ENCODE measurements at places on chromosomes 6 and 20. TPM values are rescaled to one million over a fixed set of nuclear protein-coding genes. Genes with fewer than 3 reads are reported as not detected.

DNA sequence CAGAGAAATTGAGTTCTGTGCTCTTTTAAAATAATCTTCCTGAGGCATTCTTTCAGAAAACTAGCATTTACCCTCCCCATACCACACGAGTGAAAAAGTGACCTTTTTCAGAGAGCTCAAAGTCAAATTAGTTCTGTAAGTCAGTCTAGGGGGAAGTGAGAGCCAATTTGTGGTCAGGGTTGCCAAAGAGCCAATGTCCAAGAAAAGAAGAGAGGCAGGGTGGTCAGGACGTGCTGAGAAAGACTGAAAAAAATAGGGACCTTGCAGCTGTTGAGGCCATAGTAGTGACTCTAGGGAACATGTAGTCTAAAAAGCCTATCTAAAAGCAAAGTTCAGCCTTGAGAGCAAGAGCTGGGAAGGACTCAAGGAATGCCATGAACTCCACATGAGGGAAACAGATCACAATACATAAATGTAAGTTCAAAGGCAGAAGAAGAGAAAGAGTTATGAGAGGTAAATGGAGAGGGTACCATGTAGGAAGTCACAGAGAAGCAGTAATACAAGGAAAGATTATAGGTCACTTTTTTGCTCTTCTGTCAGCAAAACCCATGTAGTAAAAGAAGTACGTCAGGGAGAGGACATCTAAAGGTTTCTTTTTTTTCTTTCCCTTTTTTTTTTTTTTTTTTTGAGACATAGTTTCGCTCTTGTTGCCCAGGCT lies 565.1 kb upstream of the FLRT3 start:
- no peak for DNase-seq

DNA sequence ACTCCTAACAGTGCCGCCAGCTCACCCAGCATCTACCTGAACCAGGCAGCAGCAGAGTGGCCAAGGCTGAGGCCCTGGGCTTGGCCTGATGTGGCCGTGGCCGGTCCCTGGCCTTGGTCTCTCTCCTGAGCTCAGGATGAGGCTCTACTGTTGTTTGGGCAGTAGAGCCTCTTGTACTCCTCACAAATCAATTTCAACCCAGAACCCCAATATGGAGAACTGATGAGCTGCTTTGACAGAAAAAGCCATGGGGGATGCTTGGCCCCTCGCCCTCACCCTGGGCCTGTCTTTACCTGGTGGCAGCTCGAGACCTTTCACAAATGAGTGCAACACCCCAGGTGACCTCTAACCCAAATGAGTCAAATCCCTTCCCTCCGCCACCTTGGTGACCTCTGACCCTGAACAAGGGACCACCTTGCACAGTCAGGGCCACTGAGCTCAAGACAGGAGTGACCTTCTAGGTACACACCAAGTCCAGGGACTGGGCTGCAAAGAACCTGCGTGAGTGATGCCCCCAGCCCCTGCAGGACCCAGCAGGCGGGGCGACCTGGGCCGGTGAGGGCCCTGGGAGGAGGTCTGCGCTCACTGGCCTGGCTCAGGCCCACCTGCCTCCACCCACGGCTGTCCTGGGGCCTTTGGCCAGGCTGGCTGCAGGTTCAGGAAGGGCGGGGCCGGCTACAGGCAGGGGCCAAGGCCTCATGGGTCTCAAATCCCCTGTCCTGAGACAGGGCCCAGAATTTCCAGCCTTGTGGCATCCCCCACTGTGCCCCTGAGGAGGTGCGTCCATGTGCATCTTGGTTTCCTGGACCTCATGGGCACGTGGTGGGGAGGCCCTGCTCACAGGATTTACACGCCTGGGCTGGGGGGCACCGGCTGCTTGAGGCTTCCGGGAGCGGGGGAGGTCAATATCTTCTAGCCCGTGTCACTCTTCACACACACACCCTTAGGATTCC lies 30.2 kb downstream of the PSMG4 start:
- DNase-seq = no peak

- DNase-seq = no peak
Observed at GRCh38 chr6:72704979-72705378, 83.1 kb downstream of the KCNQ5 start.

MYO6 gene
- polyA plus RNA-seq = 104 TPM

- no peak for DNase-seq
Observed at GRCh38 chr6:140567466-140567865, 1193.0 kb upstream of the CITED2 start.

DNA sequence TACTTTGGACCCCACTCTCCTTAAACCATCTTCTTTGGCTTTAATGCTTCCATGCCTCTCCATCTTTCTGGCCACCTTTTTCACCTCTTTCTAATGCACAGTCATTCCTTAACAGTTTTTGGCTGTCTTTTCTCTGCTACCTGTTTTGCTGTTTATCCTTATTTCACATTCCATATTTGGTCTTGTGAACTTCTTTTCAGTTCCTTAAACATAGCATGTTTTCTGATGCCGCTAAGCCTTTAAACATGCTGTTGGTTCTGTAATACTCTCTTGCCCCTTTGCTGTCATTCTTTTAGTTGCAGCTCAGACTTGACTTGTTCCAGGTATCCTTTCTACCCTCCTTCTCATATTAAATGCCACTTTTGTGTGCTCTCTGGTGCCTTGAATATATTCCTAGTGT lies 35.8 kb downstream of the TOP1 start:
- no peak for DNase-seq

DNA sequence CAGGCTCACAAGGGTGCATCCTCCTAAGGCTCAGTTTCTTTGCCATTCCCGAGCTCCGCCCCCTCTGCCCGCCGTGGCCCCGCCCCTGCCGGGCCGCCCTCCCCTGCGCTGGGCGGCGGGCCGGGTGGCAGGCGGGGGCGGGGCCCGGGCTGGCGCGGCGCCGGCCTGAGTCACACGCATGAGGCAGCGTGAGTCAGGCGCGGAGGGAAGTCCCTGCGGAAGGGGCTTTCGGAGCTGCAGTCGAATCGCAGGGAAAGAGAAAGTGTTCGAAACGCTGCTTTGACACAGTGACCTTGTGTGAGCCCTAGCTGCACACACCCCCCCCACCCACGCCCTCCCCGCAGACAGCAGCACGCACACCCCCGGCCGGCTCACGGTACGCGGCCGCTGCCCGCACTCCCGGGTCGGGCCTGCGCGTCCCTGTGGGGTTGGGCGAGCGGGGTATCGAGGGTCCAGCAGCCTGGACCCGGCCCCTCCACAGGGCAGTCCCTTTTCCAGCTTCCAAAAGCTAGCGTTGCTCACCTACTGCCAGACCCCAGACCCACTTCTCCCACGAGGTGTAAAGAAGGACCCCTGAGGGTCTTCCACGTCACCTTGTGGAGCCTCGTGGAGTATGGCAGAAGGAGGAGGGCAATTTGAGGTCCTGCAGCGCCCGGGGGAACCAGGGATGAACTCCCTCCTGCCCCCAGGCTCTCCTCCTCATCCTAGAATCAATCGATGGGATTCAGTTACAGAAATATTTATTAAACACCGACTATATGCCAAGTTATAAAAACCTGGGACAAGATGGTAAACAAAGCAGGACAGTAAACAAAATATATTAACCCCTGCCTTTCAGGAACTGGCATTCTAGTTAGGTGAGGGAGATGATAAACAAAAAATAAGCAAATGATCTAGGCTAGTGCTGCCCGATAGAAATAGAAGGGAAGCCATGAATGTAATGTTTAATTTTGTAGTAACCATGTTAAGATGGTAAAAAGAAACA lies 12.4 kb upstream of the HMGA1 start:
- DNase-seq = peak; percentile 83

DNA sequence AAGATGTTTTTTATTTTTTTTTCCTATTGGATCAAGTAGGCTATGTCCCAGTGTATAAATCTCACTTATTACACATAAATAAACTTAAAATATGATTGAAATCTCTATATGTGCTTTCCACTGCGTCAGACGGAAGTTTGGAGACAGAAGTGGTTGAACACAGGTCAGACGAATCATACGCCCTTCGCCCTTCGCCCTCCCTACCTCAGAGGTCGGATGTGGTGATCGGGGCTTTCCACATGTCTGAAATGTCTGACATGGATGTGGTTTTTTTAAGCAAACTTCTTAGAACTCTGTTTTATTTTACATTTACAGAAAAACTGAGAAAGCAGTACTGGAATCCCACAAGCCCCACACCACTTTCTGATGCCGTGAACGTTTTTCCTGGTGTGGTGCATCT lies 344.4 kb downstream of the THBS2 start:
- no peak for DNase-seq
